HuH-7.5 (cell line): ENCODE measurements at places on chromosomes 11 and 22.

GRCh38 chr22:23675502-23676415, 15.1 kb upstream of the RGL4 start:
- no peak for DNase-seq

DNA sequence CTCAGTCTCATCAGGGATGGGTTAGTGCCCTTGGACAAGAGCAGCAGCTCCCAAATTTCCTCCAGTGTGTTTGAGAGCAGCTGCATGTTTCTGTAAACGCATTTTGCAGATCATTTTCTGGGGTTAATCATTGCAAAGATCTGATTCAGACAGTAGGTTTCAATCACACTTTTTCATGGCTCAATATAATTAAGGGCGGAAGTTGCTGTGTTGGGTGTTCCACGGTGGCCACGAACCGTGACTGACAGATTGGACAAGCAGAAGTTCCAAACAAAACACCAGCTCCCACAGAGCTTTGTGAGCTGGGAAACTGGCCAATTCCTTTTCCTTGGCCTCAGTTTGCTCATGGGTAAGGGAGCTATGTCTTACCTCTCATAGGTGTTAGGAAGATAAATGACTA, 8.4 kb upstream of the RASSF10 start:
- no peak for DNase-seq

DNA sequence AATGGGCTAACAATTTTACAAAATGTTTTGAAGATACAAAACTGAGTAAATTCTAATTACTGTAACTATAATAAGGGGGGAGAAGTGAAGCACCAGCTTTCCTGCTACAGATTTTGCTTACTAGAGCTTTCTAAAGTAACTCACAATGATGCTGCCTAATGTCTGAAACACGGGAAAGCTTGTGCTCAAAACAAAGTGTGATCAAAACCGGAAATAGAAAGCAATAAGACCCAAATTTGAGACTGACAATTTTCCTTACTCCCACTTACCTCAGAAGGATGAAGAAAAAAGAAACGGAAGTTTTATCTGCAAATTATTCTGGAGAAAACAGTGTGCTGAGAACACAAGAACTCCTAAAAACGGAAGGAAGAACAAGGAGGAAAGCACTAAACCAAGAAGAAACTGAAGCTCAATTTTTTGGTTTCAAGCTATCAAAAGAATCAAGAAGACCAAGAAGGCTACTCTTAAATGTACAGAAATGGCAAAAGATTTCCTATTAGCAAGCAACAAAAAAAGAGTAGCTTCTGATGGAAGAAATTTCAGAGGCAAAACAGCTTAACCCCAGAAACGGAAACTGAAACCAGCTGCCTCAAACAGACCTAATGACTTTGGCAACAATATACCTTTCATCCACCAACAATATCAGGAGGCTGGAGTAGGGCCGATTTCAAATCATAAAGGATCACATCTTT, 33.4 kb downstream of the AMBRA1 start:
- no peak for DNase-seq

- DNase-seq: no peak
Measured at GRCh38 chr11:66183494-66184048, 84.9 kb upstream of the RAB1B start.

- no peak for DNase-seq
Measured at GRCh38 chr11:71454470-71455113, 1.6 kb downstream of the NADSYN1 start.
